ENCODE measurements at places on chromosomes 2 and 18.

DNA sequence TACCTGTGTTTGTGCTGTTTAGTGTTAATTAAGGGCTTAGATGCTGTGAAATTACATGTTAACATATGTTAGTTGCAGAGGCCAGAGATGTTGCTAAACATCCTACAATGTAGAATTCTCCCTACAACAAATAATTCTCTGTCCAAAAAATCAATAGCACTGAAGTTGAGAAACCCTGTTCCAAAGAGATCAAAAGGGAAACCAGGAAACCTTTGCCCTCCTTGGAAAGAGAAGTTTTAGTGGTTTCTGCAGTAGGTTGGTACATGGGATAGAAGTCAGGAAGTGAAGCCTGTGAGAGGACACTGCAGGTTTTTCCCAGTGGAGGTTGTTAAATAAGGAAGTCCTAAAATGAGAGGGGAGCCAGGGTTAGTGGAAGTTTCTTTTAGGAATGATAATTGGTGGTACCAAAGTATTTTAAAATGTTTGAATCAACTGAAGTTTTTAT lies 6.3 kb upstream of the RMDN2 start:
- DNase-seq, result no peak

DNA sequence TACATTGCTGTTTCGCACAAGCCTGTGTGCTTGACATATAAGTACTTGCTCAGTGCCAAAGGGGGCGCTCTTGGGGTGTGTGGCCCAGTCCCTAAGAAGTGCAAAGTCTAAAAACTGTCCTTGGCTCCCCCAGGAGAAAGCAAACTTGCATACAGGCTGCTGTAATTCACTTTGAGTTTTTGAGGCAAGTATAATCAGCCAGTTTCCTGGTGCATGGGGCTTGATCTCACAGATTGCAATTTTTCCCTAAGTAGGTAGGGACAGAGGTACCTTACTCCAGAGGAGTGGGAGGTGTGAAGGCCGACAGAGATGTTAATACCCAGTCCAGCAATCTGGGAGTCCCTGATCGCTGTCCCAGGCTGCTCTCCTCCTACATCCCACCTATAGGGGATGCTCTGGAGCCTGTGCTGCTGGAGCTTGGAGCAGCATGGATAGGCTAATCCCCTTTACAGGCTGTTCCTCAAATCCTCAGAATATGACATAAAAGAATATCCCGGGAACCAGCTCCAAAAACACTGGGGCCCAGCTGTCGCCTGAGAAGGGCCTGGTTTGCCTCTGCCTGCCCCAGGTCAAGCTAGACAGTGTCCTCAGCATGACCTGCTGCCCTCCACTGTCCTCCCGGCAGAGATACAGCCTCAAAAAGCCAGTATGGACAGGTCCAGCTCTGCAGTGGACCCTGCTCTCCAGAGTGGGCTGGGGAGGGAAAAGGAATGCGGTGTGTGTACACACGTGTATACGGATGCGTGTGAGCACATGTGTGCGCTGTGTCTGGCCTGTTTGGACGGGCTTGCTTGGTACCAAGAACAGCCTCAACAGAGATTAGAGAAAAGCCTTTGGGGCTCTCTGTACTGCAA lies 136.5 kb upstream of the HAAO start:
- DNase-seq, result no peak

- no peak for DNase-seq
Observed at GRCh38 chr2:224904381-224904780, 137.9 kb downstream of the DOCK10 start.

GRCh38 chr2:11101430-11101829 lies 53.8 kb upstream of the SLC66A3 start:
- DNase-seq, result no peak

DNA sequence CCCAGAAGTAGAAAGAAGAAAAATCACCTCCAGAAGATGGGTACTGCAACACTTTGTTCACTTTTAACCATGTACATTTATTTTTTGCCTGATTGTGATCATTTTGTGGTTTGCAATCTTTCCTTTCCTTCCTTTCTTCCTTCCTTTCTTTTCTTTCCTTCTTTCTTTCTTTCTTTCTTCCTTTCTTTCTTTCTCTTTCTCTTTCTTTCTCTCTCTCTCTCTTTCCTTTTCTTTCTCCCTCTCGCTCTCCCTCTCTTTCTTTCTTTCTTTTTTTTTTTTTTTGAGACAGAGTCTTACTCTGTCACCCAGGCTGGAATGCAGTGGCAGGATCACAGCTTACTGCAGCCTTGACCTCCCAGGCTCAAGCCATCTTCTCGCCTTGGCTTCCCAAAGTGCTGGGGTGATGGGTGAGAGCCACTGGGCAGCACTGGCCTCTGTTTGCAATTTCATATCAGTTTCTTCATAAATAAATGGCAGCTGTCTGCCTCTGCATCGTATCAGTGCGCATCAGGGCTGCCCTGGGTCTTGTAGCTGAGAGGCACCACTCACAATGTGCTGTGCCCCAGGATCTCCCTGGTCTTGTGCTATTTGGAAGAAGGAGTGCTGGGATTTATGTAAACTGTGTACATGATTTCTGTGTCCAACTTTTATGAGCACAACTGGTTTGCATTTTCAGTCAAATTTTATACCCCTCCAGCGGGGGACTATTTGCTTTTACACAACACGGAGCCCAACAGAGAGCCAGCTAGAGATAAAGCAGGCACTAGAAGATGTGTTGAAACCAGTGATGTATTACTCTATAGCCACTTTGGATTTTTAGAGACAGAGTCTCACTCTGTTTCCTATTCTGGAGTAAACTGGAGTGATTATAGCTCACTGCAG lies 6.9 kb upstream of the LIMS2 start:
- no peak for DNase-seq

DNA sequence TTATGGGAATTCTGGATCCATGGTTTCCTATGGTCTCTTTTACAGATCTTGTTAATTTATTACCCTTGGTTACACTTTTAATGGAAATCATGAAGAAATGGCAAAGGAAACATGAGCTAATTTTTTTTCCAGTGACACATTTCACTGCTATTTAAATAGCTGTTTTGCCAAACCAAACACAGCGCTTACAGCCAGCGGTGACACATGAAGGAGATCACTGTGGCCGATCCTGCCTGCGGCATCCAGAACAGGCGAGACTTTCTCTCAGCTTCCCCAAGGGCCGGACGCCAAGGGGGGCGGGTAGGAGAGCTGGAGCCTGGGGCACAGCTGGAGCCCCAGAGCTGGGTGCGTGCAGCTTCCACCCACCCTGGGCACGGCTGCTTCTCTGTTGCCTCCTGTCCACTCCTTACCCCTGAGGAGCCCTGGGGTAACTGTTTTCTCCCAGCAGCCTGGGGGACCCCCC lies 81.4 kb upstream of the PKDCC start:
- DNase-seq, result no peak

DNA sequence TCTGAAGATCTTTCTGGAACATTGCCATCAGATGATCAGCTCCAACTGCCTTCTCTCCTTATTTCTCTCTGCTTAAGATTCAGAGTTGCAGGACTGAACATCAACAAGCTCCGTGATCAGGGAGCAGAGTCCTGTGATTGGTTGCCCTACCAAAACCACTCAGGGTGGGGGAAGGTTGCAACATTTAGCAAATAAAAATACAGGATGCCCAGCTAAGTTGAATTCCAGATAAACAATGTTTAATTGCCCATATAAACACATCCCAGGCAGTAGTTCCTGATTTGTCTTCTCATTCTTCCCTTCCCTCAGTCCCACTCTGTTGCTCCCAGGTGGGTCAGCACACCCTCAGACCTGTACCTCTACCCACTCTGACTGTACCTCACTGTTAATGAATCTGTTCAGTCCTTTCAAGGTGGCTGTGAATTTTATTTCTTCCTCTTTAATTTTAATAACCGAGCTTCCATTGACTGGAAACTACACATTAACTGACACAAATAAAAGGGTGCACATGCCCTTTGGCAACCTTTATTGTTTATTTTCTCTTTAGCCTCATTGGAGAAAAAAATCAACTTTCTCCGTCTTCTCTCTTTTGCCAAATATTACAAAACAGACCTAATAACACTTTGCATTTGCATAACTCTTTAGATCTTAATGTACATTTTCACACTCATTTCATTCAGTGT lies 167.1 kb upstream of the PKDCC start:
- DNase-seq, result no peak

GRCh38 chr2:223959688-223960087 lies 2.4 kb downstream of the MRPL44 start:
- no peak for DNase-seq

- no peak for DNase-seq
Observed at GRCh38 chr2:123366239-123366837, 658.7 kb upstream of the CNTNAP5 start.

GRCh38 chr2:121697108-121697631 lies 39.5 kb downstream of the NIFK start:
- no peak for DNase-seq

DNA sequence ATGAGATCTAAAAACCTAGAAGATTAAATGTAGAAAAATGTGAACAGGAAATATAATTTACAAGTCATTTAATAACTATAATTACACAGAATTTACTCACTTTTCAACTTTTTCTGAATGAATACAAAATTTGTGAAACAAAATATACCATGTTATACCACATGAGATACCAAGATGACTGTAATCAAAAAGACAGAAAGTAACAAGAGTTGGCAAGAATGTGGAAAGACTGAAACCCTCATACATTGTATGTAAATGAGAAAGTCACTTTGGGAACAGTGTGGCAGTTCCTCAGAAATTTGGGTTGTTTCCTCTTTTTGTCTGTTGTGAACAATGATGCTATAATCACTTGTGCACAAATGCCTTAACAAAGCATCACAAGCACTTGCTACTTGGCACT lies 145.4 kb upstream of the ZNF804A start:
- no peak for DNase-seq

All from NCI-H510A treated with DMSO at 0.1 percent for 48 hours (cell line).